ENCODE measurements at places on chromosomes 6 and 20.

DNA sequence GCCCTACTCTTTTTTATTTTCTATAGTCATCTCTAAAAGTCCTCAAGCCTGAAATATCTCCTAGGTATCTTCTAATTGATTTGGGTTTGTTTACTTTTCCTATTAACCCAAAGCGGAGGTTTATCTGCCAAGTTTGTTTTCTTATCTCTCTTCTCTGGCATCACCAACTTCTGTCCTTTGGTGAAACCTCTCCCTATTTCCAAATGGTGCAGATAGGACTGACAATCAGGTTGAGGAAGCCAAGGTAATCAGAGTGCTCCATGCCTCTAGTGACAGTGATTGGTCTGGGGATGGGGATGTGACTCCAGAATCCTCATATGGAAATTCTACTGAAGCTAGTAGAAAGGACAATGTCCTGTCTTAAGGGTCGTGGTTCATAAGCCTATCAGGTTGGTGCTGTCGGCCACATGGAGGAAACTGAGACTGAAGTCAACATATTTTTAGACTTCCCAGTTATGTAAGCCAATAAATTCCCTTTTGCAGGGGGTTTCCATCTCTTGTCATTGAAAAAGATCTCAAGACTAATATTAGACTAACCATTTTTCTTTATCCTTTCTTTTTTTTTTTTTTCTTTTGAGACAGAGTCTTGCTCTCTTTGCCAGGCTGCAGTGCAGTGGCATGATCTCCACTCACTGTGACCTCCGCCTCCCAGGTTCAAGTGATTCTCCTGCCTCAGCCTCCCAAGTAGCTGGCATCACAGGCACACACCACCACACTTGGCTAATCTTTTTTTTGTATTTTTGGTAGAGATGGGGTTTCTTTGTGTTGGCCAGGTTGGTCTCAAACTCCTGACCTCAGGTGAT is 28.0 kb downstream of the KIF6 start:
- DNase-seq, result no peak

DNA sequence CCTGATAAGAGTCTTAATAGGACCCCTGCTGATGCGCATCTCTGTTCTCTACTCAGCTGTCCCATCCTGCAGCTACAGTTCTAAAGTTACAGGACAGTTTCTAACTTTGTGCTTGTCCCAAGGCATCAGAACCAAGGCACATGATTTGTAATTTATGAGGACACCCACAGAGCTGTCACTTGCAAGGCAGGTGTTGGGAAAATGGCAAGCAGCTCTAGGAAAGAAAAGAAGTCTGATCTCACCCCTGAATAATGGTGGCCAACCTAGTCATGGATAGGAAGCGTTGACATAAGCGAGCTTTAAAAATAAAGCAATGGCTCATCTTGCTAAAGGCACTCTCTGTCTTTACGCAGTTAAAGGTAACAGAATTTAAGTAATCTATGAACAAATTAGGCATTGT is 127.6 kb upstream of the VGLL2 start:
- DNase-seq, result no peak

- DNase-seq, result no peak
These were observed 1.2 kb downstream of the FOXA2 start for GRCh38 chr20:22582964-22583772.

DNA sequence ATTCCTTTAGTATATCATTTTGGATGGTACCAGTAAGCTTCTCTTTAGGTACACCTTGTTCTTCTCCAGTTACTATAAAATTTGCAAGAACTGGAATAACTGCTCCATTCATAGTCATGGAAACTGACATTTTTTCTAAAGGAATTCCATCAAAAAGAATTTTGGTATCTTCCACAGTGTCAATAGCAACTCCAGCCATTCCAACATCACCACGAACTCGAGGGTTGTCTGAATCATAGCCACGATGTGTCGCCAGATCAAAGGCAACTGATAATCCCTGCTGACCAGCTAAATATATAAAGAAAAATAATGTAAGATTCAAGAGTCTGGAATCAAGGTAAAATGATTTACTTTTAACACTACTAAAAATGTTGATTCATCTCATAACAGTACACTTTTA is 5.3 kb downstream of the MMUT start:
- DNase-seq, result no peak

DNA sequence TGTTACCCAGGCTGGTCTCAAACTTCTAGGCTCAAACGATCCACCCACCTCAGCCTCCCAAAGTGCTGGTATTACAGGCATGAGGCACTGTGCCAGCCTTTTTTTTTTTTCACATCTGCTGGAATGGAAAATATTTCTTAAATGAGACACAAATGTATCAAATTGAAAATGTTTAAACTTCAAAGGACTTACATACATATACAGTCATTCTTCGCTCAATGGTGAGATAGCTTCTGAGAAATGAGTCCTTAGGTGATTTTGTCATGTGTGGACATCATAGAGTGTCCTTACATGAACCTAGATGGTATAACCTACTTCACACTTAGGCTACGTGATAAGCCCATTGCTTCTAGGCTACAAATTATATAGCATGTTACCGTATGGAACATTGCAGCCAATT is 43.1 kb downstream of the MICA start:
- DNase-seq, result no peak

- no peak for DNase-seq
These were observed 19.2 kb downstream of the FKBP5 start for GRCh38 chr6:35669451-35670045.

All from caudate nucleus (tissue), 63 donors.